ENCODE measurements at places on chromosomes 12 and 14.
A peak's percentile ranks its signal among the peaks of the same experiment; 100 is the strongest.

- no peak for DNase-seq
Measured at GRCh38 chr14:67734675-67735074, 33.0 kb downstream of the RDH12 start.

GRCh38 chr12:6964605-6965025 lies 5.8 kb downstream of the PHB2 start:
- DNase-seq, result no peak

DNA sequence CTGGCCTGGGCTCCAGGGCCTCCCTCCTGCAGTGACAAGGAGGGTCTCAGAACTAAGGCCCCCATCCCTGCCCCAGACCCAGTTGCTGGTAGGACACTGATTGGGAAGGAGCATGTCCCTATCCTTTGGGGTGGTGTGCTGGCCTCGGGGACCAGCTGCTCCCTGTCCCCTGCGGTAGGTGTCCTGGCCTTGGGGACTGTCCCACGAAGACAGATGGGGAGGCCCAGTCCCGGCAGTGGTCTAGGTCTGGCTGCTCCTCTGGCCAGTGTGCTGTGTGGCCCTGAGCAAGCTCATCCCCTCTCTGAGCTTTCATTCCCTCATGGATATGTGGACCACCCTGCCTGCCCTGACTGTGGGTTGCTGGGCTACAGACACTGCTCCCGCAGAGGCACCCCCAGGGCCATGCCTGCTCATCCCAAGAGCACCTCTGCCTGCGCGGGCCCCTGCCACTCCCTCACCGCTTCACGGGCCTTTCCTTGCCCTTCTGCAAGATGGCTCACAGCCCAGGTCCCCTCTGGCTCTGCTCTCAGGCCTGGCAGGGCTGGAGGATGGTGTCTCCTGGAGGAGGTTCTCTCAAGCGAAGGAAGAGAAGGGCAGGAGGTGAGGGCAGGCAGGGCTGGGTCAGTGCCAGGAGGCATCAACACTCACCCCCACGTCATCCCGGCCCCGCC lies 12.5 kb downstream of the AHNAK2 start:
- no peak for DNase-seq

DNA sequence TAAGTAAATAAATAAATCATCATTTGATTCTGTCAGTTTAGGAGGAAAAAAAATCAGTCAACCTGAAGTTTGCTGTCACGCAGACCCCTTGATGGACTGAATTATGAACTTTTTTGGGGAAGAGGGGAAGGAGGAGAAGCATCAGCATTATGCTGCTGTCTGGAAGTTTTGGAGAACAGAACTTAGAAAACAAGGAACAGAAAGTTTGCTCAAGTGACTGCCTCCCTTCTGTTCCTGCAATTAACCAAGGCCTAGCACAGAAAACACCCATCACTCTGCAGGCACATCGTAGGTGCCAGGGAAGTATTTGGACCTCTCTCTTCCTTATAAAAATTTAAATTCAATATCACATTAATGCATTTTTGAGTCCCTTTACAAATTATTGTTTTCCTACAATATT lies 283.8 kb downstream of the VRK1 start:
- DNase-seq, result no peak

- DNase-seq, result no peak
Measured at GRCh38 chr12:106682594-106683234, 91.8 kb upstream of the RIC8B start.

DNA sequence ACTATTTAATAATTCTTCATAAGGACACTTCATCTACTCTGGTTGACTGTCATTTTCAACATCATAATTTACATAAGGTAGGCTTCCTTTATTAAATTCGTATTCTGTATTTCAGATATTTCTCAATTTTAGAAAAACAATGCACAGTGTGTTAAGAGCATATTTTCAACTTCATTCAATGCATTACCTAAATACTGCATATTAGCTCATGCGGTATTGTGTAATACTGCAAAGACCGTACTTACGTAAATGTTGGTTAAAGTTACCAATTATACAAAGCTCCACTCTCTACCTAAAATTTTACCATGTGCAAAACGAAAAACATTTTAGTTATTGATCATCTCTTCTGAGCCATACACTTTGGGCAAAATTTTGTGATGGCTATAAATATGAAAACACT lies 62.8 kb downstream of the EXOC5 start:
- no peak for DNase-seq

GRCh38 chr12:57452937-57453509 lies 2.1 kb upstream of the INHBE start:
- DNase-seq, result peak; percentile 48

- no peak for DNase-seq
Measured at GRCh38 chr14:101194373-101195308, 291.1 kb upstream of the RTL1 start.

GRCh38 chr12:50803230-50803875 lies 39.4 kb upstream of the TMPRSS12 start:
- no peak for DNase-seq

- no peak for DNase-seq
Measured at GRCh38 chr14:96176811-96177211, 27.8 kb upstream of the BDKRB2 start.

DNA sequence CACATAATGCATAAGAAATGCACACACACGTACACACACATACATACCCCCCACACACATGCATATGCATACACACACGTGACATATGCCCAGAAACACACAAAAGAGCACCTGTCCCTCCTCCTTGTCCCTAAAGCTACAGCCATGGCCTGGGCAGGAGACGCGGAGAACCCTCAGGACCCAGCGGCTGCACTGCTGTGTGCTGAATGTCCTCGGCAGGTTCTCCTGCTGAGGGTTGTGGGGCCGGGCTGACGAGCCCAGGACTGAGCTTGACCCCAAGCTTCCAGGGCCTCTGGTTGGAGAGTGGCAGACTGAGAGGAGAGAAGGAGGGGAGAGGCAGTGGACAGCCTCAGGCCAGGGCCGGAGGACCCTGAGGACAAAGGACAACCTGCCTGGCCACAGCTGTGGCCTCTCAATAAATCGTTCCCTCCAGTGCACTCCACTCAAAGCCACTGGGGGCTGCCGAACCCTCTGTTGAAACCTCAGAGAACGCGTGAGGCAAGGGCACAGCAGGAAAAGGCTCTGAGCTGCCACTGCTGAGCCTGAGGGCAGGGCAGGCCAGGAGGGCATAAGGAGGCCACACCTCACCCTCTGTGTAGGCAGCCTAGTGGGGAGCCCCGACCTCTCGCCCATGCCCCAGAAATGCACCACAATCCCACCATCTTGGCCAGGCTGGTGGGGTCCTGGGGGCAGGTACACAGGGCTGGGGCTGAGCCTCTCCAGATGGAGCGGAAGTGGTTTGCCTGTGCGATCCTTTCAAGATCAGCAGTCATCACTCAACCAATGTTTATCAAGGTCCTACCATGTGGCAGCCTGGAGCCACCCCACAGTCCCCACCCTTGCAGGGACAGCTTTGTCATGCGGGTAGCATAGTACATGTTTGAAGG lies 3.1 kb downstream of the CACNA2D4 start:
- DNase-seq, result peak; percentile 13

DNA sequence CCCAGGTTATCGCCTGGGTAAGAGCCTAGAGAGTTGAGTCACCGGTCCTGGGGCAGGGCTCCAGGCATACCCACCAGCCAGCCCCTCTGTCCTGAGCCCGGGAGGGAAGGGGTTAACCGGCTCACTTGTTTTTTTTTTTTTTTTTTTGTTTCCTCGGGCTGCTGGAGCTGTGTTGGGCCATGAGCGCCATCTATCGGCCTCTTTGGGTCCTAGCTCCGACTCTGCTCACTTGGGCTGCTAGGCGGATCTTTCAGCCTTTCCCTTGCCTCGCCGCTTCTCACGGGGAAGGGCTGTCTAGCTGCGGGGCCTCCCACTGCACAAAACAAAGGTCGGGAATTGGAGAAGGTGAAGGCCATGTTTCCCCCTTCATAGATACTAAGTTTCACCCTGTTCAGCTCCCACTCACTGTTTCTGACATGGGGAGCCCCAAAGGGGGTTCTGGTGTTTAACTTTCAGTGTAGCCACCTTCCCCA lies 2.8 kb upstream of the SMUG1 start:
- DNase-seq, result peak; percentile 67

- no peak for DNase-seq
Measured at GRCh38 chr12:11947213-11947612, 123.5 kb upstream of the BCL2L14 start.

DNA sequence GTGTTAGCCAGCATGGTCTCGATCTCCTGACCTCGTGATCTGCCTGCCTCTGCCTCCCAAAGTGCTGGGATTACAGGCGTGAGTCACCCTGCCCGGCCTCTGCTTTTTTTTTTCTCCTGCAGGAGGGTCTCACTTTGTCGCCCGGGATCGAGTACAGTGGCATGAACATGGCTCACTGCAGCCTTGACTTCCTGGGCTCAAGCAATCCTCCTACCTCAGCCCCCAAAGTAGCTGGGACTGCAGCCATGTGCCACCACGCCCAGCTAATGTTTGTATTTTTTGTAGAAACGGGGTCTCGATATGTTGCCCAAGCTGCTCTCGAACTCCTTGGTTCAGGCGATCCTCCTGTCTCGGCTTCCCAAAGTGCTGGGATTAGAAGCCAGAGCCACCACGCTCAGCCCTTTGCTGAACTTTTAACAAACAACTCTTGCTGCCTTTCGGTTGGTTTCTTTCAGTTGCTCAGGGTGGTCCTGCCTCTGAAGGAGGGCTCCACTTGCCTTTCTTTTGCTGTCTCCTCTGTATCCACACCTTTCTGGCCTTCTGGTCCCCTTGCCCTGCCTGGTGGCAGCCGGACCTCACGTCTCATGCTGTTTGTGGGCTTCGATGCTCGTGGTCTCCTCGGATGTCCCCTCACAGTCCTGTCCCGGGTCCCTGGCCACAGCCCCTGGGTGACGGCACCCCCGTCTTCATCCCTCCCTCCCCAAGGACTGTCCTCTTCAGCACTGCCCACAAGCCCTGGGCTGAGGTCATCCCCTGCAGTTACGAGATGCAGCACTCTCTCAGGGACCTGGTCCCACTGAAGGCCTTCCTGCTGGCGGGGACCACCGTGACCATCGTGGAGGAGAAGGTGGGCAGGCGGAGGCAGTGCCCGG lies 3.8 kb upstream of the B3GNT4 start:
- no peak for DNase-seq

GRCh38 chr12:120892265-120892664 lies 11.9 kb downstream of the SPPL3 start:
- DNase-seq, result no peak

DNA sequence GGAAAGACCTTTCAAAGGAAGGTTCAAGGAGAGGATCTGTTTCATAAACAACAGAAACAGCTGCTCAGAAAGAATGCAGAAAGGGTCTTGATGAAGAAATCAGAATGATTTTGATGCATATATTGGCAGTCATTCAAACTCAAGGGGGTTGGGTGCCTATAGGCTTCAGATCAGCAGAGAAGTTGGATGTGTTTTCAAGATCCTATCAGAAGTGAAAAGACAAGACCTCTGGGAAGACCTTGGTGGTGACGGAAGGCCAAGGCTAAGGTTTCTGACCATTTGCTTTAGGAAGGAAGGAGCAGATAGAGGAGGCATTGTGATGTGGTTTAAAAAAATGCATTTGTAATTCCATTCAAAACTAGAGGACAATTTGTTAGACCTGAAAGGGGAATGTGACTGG lies 15.2 kb upstream of the PTPRB start:
- DNase-seq, result no peak

GRCh38 chr14:96126339-96126782 lies 78.3 kb upstream of the BDKRB2 start:
- no peak for DNase-seq

DNA sequence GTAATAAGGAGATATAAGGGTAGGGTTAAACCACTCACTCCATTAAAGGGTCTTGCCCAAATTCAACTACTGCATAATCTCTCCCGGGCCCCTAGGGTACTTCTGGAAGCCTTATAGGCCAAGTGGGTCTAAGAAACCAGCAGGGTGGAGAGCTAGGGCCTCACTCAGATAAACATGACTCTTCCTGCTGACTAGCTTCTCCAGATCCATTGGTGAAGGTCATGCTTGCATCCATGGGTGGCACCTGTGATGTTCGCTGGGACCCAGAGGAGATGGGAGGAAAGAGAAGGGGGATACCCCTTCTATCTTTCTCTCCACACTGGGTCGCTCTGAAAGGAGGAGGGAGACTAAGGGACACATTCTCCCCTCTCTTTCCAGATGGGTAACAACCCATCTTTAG lies 36.1 kb upstream of the HIGD1C start:
- no peak for DNase-seq

GRCh38 chr12:117583092-117583491 lies 221.7 kb upstream of the NOS1 start:
- no peak for DNase-seq

DNA sequence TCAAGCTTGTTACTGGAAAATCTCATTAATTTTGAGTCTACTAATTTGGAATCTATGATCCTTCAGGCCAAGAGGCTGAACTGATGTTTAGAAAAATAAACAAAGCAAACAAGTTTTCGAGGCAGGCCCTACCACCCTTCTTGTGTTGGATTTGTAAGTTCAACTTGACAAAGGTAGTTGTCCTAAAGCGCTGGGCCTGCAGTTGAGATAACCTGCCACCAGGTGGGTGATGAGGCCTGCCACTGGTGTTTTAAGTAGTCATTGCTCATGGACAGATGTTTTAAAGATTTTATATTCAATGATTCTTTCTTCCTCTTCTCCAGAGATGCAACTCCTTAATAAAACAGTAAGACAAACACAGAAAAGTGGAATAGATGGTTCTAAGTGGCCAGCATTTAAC lies 19.4 kb downstream of the ACVRL1 start:
- DNase-seq, result peak; percentile 6

- DNase-seq, result no peak
Measured at GRCh38 chr14:42944284-42944683, 1337.6 kb downstream of the LRFN5 start.

- no peak for DNase-seq
Measured at GRCh38 chr12:74334780-74335179, 202.9 kb upstream of the ATXN7L3B start.

DNA sequence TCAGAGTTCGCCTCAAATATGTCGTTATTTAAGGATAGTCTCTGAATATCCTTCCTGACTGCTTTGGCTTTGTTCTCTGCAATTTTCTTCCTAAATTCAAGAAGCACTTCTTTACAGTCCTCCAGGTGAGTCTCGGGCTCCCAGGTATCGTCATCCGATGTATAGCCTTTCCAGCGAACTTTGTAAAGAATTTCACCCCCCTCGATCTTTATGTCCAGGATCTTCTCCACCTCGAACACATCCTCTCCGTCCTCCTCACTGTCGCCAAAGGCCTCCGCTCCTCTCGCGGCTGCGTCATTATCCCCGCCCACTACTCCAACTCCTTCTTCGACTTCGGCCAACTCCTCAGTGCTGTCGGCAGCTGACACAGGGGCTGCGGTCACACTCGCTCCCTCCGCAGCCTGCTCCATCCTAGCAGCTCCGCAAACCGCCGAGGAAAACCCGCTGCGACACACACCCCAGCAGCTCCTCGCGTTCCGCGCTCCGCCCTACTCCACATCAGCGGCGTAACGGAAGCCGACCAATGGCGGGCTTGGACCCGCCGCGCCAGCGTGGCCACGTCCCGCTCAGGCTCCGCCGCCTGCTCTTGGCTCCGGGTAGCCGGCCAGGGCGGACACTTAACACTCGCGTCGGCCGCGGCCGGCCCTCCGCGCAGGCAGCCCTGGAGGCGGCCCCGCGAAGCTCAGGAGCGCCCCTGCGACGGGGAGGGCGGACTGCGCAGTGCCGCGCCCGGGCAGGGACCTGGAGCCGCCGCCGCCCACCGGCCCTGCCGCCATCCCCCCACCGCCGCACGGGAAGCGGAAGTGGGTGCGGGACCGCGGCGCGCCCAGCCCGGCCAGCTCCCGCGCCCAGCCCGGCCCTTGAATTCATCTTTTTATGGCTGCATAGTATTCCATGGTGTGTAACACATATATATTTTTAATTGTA lies 4.1 kb downstream of the CD163L1 start:
- DNase-seq, result peak; percentile 17
